ENCODE measurements at places on chromosomes 11 and 22.

- DNase-seq, result no peak
Observed at GRCh38 chr11:126082251-126083109, 19.8 kb upstream of the CDON start.

GRCh38 chr11:33899400-33900037, 7.6 kb upstream of the LMO2 start:
- DNase-seq, result no peak

DNA sequence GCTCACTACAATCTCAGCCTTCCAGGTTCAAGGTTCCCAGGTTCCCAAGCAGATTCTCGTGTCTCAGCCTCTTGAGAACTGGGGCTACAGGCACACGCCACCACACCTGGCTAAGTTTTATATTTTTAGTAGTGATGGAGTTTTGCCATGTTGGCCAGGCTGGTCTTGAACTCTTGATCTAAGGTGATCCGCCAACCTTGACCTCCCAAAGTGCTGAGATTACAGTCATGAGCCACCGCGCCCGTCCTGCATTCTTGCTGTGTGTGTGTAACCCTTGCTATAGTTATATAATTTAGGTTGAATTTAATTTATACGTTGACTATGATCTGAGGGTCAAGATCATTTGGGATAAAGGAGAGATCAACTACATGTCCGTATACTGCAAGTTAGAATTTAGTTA, 29.3 kb upstream of the ROBO3 start:
- DNase-seq, result no peak

DNA sequence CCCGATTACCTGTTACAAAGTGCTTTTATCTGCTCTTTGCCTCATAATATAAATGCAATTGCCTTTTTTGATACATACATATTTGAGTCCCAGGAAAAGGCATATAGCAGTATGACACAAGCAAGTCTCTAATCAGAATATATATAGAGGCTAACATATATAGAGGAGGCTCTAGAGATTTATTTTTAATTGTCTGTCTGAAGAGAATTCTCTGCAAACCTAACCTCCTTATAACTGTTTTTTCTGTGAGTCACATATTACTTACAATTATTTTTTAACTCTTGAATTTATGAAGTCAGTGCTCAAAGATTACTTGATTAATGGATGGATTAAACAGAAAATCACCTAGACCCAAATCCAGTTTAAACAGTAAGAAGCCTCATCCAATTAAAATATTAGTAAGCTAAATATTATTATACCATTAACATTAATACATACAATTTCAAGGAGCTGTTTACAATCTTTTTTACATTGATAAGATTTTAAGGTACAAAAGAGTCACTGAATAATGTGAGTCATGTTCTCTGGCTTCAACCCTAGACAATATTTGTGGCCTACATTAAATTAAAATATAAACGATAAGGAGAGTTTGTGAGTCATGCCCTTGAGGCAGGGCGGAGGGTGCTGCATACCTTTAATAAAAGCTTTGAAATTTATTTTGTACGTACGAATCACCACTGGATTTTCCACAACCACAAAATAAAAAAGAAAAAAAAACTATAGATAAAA, 19.2 kb upstream of the MMP13 start:
- DNase-seq, result no peak

DNA sequence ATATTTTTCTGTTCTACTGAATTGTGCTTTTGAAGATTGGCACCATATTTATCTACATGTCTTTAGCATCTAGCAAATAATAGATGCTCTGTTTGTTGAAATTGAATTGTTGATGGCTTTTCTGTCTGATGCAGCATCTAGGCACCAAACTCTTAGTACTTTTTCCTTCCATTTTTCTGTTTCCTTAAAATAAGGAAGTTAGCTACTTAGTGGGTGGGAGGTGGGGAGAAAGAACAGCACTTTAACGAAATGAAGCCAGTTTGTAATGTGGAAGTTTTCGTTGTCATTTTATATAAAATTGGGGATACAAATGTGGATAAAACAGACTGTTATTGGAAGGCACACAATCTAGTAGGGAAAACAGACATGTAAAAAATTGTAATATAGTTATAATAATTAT, 76.6 kb downstream of the HIPK3 start:
- DNase-seq, result peak; percentile 26

GRCh38 chr11:66100272-66101065, 30.4 kb downstream of the PACS1 start:
- DNase-seq, result peak; percentile 79

- no peak for DNase-seq
Observed at GRCh38 chr11:73648571-73649046, 2.2 kb downstream of the PLEKHB1 start.

DNA sequence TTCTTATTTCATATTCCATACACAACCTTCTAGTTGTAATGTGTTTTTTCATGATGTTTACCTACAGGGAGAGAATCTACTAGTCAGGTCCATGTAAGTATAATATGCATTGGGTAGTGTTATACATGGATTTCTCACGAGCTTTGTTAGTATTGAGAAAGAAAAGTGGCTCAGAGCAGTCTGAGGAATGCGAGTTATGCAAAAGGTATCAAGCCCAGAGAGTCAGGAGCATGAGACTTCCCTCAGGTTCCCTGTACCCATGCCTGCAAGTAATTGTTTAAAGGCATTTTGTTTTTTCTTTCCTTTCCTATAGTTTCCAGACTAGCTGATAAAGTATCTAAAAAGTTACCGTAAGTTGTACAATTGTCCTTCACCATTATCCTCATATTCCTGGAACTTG, 66.1 kb downstream of the STK33 start:
- no peak for DNase-seq

DNA sequence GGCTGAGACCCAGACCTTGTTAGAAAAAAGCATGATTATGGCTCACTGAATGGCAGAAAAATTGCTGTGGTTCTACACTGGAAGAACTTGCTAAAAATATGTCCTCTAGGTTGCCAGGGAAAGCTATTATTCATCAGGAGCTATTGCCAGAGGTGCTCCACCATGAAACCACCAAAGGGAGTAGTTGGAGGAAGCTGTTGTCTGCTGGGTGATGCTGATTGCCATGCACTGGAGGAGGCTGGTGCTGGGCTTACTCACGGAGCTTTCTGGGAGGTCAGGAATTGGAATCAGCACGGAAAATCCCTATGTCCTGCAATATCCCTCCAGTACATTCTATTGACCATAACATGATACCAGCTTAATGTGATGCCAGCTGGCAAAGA, 199.6 kb upstream of the ZBED5 start:
- DNase-seq, result no peak

GRCh38 chr22:17375914-17376614, 6.8 kb downstream of the CECR2 start:
- DNase-seq, result no peak

DNA sequence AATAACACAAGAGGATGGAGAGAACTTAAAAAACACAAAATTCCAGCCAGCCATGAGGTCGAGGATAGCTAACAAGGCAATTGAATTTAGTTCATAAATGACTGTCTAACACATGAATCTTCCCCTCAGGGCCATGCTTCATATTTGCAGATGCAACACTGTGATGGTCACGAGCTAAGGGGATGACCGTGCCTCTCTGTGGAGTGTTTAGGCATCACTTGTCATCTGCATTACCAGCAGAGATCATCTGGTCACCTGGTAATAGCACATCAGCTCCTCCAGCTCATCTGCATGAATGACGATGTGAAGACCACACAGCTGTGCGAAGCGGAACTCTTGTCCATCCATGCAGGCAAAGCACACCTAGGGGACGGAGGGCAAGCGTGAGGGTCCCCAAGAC, 20.9 kb upstream of the SLC25A1 start:
- DNase-seq, result no peak

DNA sequence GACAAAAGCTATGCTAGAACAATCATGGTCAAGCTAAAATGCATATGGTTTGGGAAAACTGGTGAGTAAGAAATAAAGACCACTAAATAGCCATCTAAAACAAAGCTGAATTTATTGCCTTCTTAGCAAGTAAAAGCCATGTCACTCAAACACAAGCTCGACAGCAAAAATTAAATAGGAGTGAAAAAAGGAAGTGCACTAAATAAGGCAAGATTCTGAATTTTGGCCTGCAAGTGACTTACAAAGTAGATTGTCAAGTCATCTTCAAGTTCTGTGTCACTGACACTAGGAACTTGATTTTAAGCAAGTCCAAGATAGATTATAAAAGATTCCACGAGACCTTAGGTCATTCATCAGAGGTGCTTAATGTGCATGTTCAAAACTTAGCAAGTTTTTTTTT, 27.4 kb downstream of the TUG1 start:
- DNase-seq, result peak; percentile 44

DNA sequence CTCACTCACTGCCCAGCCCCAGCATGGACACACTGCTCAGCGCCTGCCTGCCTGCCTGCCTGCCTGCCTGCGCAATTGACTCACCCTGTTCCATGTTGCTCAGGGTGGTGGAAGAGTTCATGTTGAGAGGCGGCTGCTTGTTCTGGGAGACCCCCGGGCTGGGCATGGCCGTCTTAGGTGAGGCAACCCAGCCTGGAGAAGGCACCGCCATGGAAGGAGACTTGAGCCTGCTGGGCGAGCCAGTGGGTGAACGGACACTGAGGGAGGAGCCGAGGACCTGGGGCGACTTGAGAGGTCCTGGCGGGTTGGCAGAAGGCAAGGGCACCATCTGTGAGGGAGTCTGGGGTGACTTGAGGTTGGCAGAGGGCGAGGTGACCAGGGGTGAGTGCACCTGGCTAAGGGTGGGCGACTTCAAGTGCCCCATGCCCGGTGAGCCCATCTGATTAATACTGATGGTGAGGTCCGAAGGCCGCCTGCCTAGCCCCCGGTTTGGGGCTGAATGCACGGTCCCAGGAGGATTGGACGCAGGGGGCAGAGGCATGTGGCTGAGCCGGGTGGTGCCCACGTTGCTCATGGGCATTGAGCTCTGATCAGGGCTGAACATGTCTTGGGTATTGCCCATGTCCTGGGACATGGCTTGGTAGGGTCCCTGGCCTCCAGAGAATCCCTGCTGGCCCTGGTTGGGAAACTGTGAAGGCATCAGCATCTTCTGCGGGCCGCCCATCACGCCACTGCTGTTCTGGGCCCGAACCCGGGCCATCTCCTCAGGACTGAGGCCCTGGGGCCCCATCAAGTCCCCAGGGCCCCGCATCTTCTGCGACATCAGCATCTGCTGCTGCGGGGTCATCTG, 17.1 kb downstream of the CXCR5 start:
- no peak for DNase-seq

- DNase-seq, result no peak
Observed at GRCh38 chr22:39142088-39142680, 10.3 kb downstream of the CBX7 start.

DNA sequence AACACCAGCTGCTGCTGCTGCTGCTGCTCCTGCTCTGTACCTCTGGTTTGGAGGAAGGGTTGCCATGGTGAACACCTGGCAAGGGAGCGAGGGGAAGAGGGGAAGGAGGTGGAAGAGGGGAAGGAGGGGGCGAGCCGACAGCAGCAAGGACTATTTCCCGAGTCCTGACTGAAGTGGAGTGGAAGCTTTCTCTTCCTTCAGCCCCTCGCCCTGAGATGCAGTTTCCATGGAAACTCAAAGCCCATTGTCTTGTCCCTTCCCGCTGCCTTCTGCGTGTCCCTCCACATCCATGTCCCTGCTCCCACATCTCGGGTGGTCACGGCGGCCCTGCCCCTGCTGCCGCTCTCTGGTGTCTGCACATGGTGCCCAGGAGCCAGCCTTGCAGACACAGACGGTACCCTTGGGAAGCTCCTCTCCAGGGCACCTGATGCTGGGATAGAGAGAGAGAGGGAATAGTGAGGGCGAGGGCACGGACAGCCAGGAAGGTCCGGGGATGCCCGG, 28.6 kb downstream of the FAM83F start:
- no peak for DNase-seq

DNA sequence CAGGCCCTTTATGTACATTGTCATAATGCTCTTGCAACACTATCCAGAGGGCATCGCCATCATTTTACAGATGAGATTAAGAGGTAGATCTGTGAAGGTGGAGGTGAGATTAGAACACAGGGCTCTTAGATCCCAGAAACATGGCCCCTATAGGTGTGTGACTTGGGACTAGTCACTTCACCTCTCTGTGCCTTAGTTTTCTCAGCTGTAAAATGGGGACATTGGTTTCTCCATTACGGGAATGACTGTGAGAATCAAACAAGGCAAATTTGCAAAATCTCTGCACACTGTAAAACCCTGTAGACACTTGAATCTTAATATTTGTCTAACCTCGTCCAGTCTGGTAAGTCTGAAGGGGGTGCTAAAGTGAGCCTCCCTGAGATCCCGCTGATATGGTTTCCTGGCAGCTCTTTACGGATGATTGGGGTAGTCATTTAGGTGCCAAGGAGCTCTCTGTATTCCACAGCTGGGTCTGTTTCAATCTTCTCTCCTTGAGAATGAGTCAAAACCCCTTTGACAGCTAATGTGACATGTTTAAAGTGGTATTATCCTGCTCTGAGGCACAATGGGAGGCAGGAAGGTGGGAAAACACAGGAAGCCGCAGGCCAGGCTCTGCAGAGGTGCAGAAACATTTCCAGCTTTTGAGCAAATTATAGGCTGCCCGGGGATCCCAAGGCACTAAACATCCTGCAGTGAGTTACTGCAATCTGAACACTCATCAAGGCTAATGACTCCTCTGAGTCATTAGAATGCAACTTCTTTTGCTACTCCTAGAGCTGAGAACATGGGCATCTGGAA, 140.8 kb downstream of the CCDC81 start:
- DNase-seq, result no peak

- no peak for DNase-seq
Observed at GRCh38 chr11:19669511-19669910, 43.1 kb upstream of the NAV2 start.

DNA sequence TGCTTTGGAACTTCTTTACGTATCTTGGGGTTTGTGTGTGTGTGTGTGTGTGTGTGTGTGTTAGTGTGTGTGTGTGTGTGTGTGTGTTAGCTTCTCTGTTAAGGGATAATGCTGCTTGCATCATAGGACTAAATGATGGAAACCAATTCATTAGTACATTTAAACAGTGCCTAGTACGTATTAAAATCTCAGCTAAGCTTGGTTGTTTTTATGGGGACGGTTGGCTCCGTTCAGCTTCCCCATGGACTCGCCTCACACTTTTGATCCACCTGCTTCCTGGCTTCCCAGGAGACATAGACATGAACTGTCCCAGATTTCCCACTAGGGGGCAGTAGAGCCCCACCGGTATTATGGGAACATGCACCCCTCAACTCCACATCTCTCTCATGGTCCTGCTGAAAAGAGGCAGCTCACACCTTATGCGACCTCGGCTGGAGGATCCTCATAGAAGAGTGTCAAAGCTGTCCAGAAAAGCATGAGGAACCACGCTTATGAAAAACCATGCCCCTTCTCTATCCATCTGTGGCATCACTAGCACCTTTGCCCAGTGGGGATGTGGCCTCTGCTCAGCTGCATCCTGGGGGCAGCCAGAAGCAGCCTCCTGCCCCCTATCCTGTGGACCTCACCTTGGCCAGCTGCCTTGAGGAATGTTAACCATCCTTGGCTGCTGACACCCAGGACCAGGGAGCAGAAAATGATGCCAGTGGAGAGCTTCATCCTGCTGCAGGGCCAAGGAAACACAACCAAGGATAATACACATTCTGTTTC, 9.7 kb upstream of the SAAL1 start:
- DNase-seq, result peak; percentile 51

DNA sequence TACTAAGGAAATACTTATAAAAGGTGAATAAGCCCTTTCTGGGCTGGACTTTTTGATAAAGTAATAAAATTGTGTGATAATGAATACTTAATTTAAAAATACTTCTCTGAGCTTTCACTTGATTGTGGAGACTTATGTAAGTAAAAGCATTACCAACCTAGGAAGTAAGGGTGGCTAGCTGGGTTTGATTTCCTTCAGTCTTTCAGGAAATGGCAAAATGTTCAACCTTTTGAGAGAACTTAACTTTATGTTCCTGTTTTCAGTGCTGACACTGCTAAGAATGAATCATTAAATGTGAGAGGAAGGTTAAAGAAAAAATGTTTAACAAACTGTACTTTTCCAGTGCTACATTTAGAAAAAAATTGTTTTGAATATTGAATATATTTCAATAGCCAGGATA, 900.3 kb downstream of the METTL15 start:
- DNase-seq, result no peak
